ENCODE measurements at places on chromosomes 13 and 19.

DNA sequence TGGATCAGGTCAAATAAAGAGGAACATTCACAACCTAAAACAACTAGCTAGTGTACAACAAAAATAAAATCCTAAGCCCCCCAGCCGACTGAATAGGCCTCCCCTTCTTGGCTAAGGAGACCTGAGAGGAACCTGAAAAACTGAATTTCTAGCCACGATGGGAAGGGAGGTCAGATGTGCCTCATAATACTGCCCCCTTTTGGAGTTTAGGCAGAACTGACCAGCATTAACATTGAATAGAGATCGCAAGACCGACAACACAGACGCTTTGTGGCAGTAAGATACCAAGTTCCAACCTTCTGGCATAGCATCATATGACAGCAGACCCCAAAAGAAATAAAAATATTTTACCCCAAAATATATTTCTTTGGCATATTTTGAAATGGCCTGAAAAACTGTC, 15.9 kb downstream of the CBY2 start:
- peak; percentile 52 for DNase-seq

GRCh38 chr13:26509491-26509890, 48.0 kb upstream of the WASF3 start:
- DNase-seq: no peak

GRCh38 chr13:97499181-97499580, 65.2 kb downstream of the RAP2A start:
- no peak for DNase-seq

DNA sequence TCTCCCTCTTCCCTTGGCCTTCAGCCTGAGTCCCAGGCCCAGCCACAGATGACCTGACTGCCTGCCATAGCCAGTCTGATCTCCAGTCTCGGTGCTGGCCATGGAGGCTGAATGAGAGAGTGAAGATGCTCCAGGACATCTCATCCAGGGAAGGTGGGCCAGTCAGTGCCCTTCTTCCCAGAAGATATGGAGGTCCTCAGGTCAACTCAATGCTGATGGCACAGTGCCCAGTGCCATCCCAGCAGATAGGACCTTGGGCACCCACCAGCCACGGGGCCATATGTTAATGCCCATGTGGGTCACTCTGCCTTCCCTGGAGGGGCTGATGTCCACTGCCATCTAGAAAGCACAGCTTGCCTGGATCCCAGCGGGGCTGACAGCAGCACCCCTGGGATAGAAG, 7.2 kb downstream of the VSTM2B start:
- DNase-seq: no peak

GRCh38 chr19:49499030-49499670, 2.9 kb downstream of the RPS11 start:
- DNase-seq: no peak

- no peak for DNase-seq
Measured at GRCh38 chr19:48659768-48660167, 13.0 kb downstream of the NTN5 start.

DNA sequence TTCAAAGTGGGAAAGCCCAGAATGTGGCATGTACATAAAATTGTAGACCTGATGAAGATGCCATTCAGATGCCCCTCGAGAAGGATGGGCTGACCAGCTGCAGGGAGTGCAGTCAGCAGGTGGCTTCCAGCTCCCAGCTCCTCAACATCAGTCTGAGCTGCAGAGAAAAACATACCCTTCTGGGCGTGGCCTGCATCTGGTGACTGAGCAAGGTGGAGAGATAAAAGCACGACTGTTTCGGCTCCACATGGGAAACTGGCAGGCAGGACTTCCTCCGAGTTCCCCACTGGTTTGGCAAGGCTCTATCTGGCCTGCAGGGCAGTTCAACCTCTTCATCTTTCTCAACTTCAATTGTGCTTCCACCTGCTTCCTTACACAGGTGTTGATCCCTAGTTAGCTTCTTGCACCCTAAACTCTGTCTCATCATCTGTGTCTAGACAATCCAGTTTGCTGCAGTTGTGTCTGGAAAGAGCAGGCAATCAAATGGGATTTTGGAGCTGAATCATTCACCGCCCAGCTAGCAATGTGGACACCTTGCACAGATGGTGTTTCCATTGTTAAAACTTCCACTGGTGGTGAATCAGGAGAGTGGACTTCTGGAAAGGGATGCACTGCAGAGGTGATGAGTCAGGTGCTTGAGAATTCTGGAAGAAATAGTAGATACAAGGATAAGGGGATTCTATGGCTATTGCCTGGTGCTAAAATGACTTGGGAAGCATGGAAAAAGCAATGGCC, 56.8 kb downstream of the POLR1D start:
- no peak for DNase-seq

- no peak for DNase-seq
Measured at GRCh38 chr19:6568010-6568526, 22.9 kb downstream of the CD70 start.

- peak; percentile 74 for DNase-seq
Measured at GRCh38 chr19:29671393-29672160, 6.3 kb downstream of the PLEKHF1 start.

DNA sequence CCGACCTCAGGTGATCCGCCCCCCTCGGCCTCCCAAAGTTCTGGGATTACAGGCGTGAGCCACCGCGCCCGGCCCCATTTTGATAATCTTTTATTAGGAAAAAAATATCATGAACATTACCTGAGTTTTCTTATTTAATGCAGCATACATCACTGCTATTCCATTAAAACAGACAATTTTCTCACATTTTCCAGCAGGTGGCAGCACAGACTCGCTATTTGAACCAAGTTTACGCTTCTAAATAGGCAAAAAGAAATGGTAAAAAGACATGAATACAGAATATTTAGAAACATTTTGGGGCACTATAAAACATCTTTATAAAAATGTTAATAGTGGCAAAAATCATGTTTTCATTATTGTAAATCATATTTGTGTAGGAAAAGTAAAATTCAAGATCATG, 903.1 kb downstream of the SLITRK6 start:
- peak; percentile 1 for DNase-seq

DNA sequence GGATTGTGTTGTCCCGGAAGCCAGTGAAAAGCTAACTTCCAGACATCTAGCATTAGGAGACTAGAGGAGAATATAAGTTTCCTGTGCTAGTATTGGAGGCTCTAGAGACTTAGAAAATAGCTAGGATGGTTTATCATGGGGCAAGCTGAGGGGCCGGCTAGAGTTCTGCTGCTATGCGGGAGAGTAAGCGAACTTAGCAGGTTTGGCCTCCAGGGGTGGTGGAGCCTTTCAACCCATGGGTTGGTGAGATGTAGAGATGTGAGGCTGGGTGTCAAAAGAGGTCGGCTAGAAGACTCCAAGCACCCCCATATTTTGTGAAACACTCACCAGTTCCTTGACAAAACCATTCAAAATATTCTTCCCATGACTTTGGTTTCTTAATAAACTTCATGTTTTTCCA, 4.4 kb downstream of the SULT2A1 start:
- DNase-seq: no peak

DNA sequence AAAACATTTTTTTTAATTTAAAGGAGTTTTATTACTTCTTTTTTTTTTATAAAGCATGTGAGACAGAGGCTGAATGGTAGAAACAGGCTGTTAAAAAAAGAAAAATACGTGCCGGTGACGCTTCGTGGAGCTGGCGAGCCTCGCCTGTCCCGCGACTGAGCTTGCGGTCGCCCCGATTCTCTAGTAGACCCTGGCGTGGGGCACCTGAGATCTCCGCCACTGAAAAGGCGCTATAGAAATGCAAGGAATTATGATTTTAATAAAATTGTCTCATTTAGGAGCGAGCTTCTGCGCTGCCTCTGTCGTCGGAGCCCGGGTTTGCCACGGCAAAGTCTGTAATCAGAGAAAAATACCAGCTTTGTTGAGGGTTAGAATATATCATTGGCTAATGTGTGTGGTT, 18.4 kb downstream of the NFIX start:
- DNase-seq: no peak

DNA sequence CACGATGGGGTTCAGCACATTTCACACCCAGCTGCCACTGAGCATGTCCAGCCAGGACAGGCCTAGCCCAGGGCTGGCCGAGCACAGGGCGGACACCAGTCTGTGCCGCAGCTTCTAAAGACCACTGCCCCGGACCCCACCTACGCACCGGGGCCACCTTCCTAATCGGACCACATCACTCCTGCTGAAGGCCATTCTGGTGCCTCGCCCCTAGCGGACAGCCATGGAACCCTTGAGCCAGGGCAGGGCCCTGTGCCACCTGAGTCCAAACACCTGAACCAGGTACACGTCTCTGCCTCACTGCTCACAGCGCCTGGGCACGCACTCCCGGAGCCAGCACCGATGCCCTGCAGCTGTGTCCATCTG, 8.4 kb upstream of the C13orf46 start:
- no peak for DNase-seq

DNA sequence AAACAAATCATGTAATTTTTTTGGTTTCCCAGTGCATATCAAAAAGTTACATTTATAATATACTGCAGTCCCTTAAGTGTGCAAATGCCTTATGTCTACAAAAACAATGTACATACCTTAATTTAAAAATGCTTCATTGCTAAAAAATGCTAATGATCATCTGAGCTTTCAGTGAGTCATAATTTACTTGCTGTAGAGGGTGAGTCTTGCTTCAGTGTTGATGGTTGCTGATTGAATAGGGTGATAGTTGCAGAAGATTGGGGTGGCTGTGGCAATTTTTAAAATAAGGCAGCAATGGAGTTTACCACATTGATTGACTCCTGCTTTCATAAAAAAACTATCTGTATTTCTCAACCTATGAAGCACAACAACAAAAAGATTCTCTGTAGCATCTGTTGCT, 613.9 kb downstream of the TBC1D4 start:
- no peak for DNase-seq

DNA sequence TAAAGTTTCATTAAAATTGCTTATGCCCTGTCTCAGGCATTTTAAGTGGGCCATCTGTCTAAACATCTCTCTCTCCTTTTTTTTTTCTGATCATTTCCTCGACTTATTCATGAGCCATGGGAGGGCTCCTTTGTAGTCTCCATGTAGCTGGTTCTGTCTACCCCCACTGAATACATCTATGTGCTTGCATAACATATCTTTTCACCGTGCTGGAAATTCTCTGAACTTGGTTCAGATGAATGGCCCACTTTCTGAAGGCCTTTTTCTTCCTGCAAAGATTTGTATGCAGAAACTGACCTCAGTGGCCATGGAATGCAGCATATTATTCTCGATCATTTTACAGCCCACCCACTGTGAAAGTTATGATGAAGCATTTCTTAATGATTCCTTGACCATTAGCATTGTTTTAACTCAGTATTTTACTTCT, 225.3 kb downstream of the GGACT start:
- no peak for DNase-seq

DNA sequence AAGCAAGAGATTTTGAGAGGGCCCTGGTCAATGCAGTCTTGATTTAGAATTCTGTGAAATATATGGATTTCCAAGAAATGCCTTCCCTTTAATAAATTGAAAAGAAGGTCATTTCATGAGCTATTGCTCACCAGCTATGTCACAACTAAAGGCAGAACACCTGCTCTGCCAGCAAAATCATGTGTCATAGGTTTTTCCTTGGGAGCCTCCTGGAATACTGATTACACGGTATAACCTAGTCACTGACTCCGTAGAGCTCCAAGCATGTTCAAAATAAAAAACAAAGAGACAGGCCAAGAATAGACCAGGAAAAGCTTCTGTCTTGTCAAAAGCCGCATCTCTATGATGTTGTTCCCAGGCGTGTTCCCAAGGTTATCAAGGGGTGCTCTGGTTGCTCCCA, 45.5 kb downstream of the HSPH1 start:
- DNase-seq: no peak

DNA sequence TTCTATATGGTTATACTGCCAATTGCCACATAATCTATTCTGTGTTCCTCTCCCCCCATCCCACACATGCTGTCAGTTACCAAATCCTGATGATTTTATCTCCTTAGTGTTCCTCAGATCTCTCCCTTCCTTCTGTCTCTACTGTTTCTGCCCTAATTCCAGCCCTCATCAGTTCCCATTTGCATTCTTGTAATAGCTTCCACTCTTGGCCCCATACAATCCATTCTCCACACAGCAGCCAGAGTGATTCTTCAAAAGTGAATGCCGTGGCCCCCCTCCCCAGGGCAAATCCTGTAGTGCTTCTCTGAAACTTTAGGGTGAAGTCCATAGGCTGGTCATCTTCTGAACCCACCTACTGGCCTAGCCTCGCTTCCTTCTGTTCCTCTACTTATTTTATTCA, 114.4 kb downstream of the ZAR1L start:
- DNase-seq: no peak

DNA sequence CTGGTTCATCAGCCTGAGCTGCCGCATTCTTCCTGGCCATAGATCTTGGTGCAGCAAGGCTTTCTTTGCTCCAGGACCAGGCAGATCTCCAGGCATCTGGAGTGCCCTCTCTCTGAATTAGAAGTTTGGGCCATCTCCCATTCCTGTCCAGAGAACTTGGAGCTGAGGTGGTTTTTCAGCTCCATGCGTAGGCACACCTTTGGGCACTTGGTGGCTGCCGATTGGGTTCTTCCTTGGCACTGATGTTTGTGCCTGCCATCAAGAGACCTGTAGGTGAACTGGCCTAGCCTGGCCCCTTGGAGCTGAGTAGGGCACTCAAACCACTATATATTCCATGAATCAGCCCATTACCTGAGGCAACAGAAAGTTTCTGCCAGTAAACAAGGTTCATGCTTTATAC, 206.0 kb upstream of the PCDH17 start:
- no peak for DNase-seq

DNA sequence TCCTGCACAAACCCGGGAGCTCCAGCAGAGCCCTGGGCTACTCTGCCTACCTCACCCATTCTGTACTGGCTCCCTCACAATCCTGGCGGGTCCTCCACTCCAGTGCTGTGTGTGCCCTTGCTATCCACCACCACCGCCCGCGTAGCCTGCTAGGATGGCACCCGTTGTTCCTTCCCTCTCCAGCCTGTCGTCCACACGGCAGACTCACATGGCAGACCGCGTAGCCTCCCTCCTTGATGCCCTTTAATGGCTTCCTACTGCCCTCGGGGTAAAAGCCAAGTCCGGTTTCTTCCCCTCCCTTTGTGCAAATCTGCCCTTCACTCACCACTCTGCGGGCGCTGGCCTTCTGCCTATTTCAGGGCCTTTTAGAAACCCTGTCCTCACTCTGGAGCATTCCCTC, 106.6 kb downstream of the RAB20 start:
- no peak for DNase-seq
